Right ventricle myocardium superior (tissue), 1 donor: ENCODE measurements at places on chromosomes 6 and 20. TPM values are rescaled to one million over a fixed set of nuclear protein-coding genes. Genes with fewer than 3 reads are reported as not detected.

Gene ANKRD6
- 15.0 TPM for total RNA-seq

Gene PEX3
- 17.9 TPM for total RNA-seq

- DNase-seq, result no peak
Observed at GRCh38 chr6:15447546-15448267, 201.8 kb downstream of the JARID2 start.

GRCh38 chr6:128836761-128837160 lies 46.2 kb upstream of the LAMA2 start:
- no peak for DNase-seq

DNA sequence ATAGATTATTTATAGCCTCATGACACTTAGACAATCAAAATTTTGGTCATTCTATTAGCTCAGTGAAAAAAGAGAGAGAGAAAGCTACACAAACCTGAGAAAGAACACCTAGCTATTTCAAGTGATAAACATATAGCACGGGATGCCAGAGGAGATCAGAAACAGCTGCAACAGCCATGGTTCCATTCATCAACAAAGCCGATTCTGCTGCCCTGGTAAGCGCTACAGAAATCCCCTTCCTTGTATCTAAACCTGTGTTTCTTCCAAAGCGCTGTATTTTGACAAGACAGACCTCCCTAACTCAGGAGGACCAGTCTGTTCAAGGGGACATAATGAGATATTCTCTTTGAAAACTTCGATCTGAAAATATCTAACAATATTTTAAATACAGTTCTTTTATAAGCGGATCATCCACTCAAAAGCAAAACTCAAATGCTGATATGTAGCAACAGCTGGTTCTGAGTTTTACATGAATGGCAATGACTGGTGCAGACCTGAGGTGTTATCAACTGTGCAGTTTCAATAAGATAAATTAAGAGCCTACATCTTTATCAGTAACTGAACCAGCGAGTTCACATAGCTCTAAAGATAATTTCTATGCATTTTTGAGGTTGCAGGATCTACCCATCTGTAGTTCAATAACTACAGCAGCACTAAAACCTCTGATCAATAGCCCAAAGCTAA lies 447.8 kb downstream of the FRK start:
- no peak for DNase-seq

DNA sequence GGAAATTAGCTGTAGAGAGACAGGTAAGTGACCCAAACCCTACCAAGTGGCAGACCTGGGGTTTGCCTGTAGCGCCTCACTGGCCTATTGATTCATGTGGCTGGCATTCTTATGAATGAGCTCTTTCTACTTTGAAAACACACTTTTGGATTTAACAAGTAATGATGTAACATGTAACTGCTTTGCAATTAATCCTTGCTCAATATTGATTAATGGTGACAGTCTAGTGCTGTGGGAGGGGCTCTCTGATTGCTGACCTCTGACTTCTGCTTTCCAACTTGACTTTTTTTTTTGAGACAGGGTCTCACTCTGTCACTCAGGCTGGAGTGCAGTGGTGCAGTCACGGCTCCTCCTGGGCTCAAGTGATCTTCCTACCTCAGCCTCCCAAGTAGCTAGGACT lies 82.7 kb downstream of the TIAM2 start:
- DNase-seq, result no peak

DNA sequence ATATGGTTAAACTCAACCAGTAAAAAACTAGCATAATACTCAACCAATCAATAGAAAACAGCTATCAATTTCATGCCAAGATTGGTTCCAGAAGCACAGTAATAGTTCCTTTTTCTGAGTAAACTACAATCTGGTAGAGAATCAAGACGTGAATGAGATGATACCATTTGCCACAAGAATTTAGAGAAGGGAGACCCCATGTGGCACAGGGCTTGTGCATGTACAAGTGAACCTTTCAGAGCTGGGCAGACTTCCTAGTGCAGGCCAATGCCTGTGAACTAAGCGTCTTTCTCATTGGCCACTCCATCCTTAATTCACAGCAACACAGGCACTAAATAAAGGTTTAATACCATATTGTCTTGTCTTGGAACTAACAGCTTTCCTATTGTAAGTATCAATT lies 213.5 kb downstream of the RFPL4B start:
- no peak for DNase-seq

DNA sequence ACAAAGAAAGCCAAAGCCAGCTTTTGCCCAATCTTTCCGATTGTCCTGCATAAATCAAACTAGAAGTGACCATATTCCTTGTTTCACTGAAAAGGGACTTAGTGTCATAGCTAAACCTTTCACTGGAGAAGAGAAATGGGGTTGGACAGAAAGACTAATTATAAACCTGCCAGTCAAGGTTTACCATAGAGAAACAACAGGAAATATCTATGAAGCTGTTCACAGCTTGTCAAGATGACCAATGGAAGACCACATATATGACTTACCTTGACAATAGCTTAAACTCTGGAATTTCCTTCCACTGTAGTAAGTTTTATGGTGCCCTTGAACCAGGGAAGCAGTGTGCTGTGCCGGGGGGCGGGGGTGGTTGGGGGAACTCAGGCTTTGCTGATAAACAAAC lies 107.7 kb upstream of the PHACTR1 start:
- no peak for DNase-seq

DNA sequence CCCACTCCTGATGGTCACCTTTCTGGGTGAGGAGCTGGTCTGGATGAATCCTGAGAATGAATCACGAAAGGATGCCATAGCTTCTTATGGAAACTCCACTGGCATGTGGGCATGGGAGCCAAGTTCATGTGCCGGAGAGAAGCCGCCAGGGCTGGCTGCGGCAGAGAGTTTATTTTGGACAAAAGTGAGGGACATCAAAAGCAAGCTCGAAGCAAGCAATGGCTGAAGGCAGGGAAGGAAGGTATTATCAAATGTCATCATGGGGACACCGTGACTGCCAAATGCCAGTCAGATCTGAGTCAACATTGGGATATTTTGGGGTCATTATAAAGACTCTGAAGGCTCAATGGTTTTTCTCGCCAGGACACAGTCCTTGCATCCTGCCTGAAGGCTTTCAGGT lies 249.1 kb downstream of the QKI start:
- no peak for DNase-seq

GRCh38 chr6:118580585-118581419 lies 32.7 kb downstream of the PLN start:
- DNase-seq, result peak; percentile 43

GRCh38 chr6:64104051-64104450 lies 468.4 kb downstream of the PHF3 start:
- no peak for DNase-seq

- no peak for DNase-seq
Observed at GRCh38 chr6:39653612-39654011, 71.6 kb downstream of the KIF6 start.

- peak; percentile 50 for DNase-seq
Observed at GRCh38 chr6:39189915-39190544, 39.2 kb downstream of the KCNK5 start.

DNA sequence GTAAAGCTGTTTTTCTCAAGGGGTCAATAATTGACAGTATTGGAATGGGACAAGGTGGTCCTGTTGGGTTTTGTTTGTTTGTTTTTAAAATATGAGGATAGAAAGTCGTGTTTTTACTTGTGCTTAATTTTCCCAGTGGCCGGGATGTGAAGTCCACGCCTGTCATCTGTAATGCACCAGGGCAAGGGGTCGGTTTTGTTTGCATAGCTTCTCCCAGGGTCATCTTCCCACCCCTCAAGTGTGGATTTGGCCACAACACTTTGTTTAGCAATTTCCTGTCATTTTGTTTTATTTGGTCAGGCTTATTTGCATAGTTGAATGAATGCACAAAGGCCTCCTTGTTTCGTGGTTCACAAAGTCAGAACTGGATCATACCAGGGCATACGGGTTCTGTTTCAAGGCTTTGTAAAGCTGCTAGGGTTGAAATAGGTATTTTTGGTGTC lies 29.8 kb downstream of the SYNJ2 start:
- DNase-seq, result no peak
